HFF-Myc (cell line): ENCODE measurements at places on chromosomes 3 and 15.

DNA sequence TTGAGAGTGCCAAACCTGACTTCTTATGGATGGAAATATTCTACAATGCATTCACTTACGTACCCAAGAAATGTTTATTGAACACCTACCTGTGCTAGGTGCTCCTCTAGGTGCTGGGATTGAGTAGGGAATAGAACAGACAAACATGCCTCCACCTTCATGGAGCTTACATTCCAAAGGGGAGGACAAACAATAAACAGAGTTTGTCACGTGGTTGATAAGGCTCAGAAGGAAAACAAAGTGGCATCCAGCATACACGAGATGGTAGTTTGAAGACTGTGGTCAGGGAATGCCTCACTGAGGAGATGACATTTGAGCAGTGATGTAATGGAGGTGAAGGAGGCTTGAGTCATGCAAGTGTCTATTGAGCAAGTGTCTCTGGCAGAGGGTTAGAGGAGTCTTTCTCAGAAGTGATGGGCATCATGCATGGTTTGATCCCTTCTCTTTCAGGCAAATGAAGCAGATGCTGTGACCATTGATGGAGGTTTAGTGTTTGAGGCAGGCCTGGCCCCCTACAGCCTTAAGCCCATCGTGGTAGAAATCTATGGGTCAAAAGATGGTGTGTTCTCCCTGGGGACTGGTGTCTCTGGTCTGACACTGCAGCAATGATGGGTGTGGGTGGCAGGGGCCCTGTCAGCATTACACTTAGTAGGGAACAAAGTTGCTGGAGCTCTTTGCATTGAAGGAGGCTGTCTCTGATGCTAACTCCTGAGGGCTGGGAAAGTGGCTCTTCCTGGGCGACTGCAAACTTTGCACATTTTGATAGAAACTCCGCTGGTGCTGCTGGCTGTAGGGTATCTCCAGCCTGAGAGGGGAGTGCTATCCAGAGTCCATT, 29.7 kb upstream of the TOPBP1 start:
- DNase-seq: no peak

DNA sequence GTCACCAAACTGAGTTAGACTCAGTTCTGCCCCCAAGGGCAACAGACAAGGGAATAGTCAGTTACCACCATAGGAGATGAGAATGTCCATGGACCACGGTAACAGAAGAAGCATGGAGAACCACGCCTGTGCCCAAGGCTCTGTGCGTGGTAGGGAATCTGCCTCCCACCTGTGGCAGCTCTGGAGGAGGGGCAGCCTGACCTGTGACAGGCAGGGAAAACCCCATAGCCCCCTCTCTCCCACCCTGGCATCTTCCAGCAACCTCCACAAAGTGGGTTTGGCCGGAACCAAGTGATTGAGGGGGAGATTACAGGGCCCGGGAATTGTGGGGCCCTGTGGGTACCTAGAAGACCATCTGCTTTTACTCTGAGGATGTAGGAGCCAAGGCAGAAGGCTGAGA, 14.3 kb upstream of the LTF start:
- no peak for DNase-seq

- DNase-seq: no peak
Observed at GRCh38 chr3:126995926-126996512, 13.1 kb downstream of the PLXNA1 start.

DNA sequence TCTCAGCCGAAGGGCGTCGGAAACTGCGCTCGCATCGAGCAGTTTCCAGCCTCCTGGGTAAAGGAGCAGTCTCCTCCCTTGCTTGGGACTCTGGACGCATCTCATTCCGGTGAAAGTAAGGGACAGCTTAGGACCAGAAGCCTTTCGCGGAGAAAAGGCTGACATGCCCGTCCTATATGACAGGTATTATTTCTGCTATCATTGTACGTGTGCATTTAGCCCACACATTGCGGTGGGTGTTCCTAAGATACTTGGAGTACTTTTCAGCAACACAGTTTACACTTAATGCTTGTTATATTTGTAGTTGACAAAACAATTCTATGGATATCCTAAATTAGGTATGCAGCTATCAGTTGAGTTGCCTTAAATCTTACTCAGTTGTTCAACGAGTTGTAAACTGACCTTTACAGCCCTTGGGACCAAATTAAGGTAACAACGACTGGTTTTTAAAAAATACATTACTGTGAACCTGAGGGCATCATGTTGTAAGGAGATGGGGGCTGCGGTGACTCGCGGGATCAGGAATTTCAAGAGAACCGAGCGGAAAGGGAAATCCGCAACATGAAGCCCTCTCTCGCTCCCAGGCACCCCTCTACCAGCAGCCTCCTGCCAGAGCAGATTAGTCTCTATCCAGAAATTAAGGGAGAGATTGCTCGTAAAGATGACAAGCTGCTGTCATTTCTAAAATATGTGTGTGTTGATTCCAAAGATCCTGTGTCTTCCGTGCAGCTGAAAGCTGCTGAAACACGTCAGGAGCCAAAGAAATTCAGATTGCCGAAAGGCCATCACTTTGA, 632 bp upstream of the COPS2 start:
- no peak for DNase-seq

DNA sequence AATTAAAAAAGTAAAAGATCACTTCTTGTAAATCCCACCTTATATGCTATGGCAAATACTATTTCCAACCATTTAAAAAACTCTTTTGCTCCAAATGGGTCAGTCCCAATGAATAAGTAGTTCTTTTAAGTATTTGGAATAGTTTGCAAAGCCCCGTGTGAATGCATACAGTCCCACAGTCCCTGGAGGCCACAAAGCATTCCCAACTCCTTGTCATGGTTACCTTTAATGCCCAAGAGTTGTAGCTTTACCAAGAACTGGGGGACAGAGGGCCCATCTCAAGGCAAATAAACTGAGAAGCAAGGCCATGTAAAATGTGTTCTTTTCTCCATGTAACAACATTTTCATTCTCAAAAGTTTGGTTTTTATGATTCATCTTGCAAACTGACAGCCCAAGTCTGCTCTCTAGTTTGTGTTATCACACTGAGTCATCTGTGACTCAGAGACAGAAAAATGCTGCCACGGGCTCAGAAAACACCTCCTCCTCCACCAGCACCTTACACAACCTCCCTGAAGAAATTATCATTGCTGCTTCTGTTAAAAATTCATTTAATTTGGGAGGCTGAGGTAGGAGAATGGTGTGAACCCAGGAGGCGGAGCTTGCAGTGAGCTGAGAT, 336.2 kb downstream of the ERC2 start:
- peak; percentile 69 for DNase-seq

DNA sequence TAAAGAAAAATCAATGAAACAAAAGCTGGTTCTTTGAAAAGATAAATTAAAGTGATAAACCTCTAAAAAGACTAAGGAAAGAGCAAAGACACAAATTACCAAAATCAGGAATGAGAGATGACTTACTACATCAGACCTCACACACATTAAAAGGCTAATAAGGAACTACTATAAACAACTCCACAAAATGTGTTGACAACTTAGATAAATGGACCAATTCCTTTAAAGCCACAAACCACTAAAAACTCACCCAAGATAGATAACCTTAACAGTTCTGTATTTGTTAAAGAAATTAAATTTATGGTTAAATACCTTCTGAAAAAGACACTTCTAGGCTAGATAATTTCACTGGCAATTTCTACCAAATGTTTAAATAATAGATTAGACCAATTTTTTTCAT, 170.4 kb downstream of the SMAD6 start:
- no peak for DNase-seq

DNA sequence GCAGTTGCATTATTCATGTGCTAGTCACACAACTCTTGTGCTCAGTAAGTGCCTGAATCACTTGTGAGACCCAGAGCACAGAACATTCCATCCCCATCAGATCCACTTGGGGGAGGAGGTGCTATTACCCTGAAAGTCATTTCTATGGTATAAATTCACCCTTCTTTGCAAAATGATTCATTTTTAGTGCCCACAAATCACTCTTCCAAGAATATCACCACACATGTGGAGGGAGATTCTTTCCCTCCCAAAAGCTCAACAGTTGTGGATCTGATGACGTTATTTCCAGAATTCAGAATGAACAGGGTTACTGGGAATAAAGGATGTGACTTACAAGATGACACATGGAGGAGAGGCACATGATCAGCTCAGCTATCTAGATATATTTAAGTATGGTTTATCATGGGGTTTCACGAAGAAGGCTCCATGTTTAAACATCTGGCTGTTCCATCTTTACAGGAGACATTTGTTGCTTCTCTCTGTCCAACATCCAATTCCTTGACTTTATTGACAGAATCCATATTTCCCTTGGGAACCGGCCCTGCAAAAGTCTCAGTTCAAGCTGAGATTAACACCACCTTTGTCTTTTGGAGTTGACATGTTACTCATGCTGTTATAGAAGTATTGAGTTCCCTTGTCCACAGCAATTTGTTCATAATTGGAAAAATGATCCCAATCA, 214.2 kb upstream of the PROK2 start:
- no peak for DNase-seq

- no peak for DNase-seq
Observed at GRCh38 chr15:52101542-52102323, 10.8 kb downstream of the BCL2L10 start.

- peak; percentile 51 for DNase-seq
Observed at GRCh38 chr3:143644370-143645089, 203.7 kb downstream of the SLC9A9 start.

DNA sequence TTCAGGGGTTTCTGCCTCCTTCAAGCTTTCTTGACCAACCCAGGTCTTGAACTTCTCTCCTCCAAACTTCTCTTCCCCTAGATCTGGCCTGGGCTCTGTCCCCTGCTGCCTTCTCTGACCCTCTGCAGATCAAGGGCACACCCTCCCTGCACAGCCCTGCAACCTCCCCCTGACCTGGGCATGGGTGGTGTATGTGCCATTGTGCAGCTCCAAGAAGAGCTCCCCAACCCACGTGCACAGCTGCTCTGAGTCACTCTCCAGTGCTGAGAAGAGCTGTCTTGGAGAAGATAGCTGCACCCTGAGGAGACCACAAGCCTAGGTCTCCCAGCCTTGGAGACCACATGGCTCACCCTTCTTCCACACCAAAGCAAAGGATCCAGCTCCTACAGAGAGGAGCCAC, 8.0 kb downstream of the MAN2C1 start:
- no peak for DNase-seq

GRCh38 chr3:72099326-72100079, 314.6 kb upstream of the PROK2 start:
- DNase-seq: no peak

GRCh38 chr3:1805331-1805730, 293.3 kb upstream of the CNTN4 start:
- no peak for DNase-seq

- DNase-seq: peak; percentile 70
Observed at GRCh38 chr3:132196113-132196512, 121.1 kb upstream of the ACP3 start.

DNA sequence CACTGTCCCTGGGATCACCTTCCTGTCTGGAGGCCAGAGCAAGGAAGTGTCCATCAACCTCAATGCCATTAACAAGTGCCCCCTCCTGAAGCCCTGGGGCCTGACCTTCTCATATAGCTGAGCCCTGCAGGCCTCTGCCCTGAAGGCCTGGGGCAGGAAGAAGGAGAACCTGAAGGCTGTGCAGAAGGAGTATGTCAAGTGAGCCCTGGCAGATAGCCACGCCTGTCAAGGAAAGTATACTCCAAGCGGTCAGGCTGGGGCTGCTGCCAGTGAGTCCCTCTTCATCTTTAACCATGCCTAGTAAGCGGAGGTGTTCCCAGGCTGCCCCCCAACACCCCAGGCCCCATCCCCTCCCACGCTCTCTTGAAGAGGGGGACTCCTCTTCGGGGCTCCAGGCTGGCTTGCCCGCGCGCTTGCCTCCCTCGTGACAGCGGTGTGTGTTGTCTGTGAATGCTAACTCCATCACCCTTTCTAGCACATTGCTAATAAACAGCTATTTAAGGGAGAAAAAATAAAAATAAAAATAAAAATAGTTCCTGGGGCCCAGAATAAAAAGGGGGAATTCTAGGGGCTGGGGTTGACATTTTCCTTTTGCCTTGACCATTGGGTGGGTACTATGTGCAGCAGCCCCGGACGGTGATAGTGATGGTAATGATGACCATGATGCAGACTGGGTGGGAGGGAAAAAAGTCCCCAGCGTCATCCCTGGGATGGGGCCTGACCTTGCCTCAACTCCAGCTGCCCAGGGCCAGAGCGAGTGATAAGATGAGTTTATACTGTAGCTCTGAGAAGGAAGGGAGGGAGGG, 3.3 kb upstream of the ALAS1 start:
- DNase-seq: no peak

GRCh38 chr15:57578288-57578900, 13.3 kb upstream of the MYZAP start:
- DNase-seq: no peak

DNA sequence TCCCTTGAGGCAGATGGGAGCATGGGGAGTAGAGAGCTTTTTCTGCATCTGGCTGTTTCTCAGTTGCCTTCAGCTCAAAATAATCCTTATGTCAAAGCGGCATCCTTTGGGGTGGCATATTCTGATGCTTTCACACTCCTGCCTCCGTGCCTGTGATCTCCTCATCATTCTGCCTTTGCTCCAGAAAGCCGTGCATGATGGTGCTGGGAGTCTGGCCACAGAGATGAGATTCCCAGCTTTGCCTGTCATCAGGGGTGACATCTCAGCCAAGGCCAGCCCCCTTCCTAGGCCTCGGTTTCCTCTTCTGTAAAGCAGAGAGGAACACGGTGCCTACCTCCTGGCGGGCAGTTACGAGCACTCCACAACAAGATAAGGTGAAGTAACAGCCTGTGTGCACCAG, 96.3 kb upstream of the ALDH1A3 start:
- no peak for DNase-seq

DNA sequence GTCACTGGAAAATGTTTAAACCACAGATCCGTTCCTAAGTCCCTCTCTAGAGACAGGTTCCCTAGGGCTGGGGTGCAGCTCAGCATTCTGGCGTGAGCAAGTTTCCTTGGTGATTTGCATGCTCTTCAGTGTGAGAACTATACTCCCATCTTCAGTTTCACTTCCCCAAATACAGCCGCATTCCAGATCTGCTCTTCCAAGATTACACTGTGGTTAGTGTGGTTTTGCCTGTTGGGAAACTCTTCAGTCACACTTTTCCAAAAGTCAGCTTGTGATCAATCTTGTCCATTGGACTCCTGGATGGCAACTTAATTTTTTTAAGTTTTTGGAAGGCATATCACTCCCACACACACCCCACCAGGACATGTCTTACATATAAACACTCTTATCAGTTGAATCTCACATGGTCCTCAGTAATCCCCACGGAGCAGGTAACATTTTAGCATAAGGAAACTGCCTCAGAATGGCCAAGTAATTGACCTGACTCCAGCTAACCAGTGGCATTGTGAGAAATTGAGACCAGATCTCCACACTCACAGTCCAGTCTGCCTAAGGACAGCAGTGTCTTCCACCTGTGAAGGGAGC, 33.5 kb upstream of the PTPN23 start:
- DNase-seq: no peak

GRCh38 chr3:31621314-31621713, 88.6 kb downstream of the STT3B start:
- no peak for DNase-seq

- DNase-seq: no peak
Observed at GRCh38 chr3:196643201-196643749, 3.8 kb downstream of the NRROS start.

DNA sequence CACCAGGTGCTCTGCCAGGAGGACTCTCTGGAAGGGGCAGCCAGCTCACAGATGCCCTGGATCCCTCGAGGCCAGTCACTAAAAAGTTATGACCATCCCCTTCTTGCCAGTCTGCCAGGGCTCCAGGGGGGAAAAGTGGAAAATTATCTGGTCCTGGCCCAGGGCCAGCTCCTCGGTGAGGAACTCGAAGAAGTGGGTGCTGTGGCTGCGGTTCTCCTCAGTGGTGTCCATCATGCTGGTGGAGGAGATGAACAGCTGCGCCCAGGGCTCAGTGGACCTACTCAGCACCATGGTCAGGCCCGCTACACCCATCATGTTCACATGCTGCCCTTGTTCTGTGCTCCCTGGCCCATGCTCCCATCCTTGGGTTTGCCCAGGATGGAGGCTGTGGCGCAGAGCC, 19.2 kb downstream of the EXOG start:
- DNase-seq: no peak
